Activated T-helper 1 cell treated with anti-CD3 and anti-CD28 coated beads, Interleukin-2, amount 50 U/mL, for 16 hours (primary cell): ENCODE measurements at places on chromosomes 6 and 20.

DNA sequence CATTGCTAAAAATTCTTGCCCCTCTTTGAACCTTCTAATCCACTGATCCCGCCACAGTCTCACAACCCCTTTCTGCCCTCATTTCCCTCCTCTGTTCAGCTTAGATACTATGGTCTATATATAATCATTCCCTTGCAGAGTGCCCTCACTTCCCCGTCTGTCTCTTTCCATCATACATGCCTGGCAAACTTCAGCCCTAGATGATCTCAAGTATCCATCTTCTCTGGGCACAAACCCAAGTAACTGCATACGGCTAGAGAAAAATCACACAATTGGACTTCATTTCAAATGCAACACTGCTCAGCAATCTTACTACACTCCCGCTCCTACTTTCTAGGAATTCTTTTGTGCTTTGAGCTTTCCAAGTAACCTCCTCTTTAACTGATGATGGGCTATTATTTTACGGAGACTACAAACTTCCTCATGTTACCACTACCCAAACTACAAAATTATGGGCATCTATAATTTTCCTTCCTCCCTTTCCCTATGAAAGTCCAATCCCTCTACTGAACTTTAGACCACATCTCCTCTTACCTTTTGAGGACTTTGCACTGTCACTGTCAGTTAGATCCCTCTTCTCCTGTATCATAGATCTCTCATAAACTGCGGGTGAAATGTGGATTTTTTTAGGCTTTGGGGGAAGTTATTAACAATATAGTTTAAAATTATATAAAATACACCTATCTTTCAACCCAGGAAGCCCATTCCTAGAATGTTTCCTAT, 135.6 kb downstream of the BTBD9 start:
- DNase-seq, result no peak

- DNase-seq, result no peak
These were observed 102.2 kb upstream of the RALGAPA2 start for GRCh38 chr20:20814685-20815084.

DNA sequence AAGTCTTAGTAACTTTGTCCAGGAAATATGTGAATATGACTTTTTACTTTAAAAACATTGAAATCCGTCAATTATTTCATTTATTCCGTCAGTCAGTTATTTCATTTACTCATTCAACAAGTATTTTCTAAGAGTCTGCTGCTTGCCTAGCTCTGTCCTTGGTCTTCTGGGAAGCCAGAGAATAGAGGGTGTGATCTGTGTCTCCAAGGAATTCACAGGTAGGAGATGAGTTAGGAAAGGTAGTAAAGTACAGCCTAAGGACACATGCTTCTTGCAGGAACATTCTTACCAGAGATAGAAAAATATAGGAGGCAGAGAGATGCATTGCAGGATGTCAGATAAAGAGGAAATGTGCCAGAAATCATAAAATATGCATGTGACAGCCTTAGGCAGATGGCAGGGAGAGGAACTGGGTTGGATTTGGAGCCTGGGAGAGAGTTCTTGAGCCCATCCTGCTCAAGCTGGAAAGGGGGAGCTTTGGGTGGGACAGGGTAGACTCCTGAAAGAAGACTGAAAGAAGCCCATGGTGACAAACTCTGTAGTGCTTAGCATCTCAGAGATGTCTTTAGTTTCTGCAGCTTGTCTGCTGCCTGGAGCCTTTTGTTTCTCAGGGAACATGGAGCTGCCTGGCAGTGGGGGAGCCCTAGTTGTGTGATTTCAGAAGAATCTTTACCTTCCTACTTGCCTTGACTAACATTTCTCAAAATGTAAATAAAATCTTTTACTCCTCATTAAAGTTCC, 3.5 kb downstream of the SH3BGRL2 start:
- no peak for DNase-seq

DNA sequence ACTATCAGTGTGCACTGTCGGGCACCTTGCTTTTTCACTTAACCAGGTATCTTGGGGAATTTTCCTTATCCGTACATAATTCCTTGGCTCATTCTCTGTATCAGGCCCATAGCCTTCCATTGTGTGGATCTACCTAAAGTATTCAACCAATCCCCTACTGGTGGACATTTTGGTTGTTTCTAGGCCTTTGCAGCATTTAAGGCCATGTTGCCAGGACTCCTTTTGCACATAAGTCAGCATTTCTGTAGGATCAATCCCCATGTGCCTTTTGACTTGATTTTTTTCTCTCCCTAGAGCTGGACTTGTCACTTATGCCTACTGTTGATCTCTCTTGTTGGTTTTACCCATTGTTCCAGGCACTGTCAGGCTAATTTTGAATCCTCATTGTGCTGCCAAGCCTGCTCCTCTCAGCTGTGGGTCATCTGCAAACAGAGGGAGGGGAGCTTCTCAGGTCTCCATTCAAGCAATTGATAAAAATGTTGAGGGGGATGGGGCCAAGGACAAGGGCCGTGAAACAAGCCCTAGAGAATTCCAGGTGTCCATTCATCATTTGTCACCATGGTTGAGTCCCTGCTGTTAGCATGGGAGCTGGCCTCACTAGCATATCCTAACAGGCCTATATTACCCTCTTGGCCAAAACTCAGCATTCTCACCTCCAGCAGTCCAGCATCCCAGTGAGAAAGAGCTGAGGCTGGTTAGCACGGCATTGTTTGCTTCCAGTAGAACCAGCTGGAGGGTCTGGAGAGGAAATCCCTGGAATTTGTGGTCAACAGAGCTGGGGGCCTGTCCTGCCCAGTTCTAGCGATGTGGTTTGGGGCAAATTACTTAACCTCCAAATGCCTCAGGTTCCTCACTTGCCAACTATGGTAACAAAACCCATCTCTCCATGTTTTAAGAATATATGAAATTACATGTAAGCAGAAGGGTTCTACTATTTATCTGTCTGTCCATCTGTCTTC, 178.4 kb downstream of the MRPL14 start:
- DNase-seq, result no peak

GRCh38 chr6:98041056-98041455, 758.0 kb upstream of the MMS22L start:
- no peak for DNase-seq

GRCh38 chr6:113813142-113813541, 44.0 kb upstream of the MARCKS start:
- DNase-seq, result no peak

DNA sequence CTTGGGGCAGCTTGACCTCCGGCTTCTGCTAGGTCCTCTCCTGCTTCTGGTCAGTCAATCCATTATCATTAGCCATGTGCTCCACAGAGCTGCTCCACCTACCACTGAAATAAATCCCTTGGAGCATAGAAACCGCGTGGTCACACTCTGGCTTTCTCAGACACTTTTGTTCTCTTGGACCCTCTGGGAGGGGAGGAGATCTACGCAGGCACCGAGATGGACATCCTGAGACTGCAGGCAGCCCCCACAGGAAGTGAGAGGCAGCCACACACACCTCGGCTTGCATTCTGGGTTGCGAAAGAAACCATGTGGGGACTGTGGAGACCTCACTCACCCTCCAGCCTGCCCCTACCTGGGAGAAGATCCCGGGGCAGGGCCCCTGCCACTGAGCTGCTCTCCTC, 79.5 kb downstream of the FYN start:
- no peak for DNase-seq

DNA sequence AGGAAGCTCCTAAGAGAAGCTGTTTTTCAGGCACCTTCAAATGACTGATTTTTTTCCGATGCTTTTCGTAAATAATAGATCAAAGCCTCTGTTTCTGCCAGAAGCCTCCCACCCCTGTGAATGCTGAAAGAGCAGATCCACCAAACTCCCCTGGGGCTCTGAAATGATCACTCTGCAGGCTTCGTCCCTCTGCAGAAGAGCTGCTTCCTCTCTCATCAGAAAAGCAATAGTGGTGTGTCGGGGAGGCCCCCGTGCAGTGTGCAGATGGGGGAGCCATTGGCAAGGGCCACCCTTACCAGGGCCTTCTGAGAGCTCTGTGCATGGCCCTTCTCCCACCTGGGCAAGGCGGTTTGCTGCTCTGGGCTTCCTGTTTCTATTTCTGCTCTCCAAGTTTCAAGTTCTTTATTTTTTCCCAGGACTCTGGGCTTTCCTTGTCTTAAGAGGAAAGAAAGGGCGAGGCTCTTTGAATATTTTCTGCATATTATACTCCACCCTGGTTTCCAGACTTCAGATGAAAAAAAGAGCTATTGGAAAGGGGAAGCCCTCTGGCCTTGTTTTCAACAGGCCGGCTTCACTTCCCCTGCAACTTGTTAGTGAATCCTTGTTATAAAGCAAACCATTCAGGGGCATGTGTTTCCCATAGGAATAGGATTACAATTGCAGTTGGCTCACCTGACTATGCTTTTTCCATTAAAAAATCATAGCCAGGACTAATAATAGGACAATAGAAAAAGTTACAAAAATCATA, 155.2 kb downstream of the TTLL2 start:
- DNase-seq, result no peak

GRCh38 chr20:23782366-23782983, 31.7 kb upstream of the CST1 start:
- no peak for DNase-seq

GRCh38 chr20:16284385-16285100, 288.7 kb downstream of the KIF16B start:
- no peak for DNase-seq

DNA sequence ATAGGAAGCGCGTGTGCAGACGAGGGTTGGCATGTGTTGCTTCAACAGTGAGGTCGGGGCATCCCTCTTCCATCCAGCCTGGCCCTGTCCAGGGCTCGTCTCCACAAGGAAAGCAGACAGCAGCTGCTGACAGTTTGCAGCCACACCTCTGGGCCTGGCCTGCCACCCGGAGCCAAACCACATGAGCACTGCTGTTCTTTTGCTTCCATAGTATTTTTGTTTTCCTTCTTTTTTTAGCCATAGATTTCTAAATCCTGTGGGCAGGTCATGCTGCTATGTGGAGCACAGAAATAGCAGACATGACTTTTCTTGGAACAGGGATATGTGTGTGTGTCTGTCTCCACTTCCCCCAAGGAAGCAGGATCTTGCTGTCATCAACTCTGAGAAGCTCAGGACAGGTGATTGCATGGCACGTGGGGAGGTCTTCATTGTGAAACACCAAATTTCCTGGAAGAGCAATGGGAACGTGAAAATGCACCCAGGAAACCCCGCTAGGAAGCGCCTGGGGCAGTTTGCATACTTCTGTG, 167.4 kb downstream of the DTNBP1 start:
- no peak for DNase-seq

- DNase-seq, result no peak
These were observed 11.6 kb downstream of the CAGE1 start for GRCh38 chr6:7377961-7378360.

GRCh38 chr20:63086421-63087235, 79.9 kb upstream of the BHLHE23 start:
- no peak for DNase-seq

- DNase-seq, result no peak
These were observed 91.0 kb upstream of the ESR1 start for GRCh38 chr6:151716526-151716932.

DNA sequence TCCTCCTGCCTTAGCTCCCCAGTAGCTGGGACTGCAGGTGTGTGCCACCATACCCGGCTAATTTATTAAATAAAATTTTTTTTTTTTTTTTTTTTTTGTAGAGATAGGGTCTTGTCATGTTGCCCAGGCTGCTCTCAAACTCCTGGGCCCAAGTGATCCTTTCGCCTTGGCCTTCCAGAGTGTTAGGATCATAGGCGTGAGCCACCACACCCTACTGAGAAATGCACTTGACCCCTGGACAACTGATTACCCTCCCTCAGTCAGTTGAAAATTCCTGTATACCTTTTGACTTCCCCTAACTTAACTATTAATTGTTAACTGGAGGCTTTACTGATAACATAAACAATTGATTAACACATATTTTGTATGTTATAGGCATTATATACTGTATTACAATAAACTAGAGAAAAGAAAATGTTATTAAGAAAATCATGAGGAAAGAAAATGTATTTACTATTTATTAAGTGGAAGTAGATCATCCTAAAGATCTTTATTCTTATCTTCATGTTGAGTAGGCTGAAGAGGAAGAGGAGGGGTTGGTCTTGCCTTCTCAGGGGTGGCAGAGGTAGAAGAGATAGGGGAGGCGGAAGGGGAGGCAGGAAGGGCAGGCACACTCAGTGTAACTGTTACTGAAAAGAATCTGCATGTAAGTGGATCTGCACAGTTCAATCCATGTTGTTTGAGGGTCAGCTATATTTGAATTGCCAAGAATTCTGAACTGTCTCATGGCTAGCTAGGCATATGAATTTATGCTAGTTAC, 104.3 kb downstream of the FARS2 start:
- no peak for DNase-seq

- DNase-seq, result no peak
These were observed 125.9 kb upstream of the INSM1 start for GRCh38 chr20:20241976-20242375.

- no peak for DNase-seq
These were observed 549 bp upstream of the CSE1L start for GRCh38 chr20:49045440-49046086.

DNA sequence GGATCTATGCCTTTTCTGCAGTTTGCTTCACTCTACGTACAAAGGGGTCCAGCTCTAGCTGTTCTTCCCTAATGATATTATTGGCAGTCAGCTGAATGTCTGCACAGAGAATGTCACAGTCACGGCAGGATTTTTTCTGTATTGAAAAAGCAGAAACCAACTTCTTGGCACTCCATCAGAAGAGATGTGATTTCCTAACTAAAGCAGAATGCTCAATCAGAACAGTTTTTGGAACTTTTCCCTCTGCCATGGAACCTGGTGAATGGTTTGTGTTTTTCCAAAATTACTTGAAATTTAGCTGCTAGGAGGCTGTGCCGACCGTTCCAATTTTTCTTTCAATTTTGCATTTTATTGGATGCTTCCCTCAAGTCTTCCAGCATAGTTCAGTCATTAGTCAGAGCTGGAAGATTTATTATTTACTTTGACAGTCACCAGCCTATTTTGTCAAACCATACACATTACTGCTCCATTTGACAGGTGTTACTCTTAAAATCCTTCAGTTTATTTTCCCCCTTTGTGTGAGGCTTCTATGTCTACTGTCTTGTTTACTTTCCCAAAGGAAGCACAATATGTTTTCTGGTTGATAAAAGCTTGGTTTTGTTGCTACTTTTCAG, 259.6 kb upstream of the EPHA7 start:
- DNase-seq, result no peak

GRCh38 chr6:96302991-96303390, 218.6 kb upstream of the UFL1 start:
- no peak for DNase-seq

DNA sequence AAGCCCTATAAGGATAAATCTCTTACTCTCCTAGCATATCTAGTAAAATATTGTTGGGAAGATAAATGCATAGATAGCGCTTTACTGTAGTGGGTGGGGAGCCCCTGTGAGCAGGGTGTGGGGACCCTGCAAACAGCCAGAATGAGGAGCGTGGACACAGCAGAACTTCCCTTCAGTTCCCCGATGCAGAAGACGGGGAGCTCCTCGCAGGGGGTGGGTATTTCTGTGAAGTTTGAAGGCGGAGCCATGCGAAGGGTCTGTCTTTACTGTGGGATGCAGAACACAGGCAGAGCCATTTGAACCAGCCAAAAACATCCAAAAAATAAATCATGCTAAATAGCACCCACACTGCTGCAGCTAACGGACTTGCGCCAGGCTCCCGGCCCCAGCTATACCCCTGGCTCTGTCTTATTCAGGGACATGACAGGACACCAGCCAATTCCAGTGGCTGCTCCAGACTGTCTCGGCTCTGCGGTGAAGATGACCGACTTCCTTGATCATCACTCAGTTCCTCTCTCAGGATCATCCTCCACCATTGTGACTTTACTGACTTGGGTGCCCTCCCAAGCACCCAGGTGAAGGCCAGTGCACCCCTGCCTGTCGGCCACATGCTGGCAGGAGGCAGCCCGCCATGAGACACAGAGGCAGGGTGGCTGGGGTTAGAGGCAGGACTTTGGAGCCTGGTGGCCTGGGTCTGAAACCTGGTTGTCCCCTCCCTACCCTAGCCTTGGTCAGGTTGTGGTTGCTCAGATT, 134.5 kb downstream of the SMOC2 start:
- DNase-seq, result no peak

- DNase-seq, result no peak
These were observed 571.5 kb upstream of the CDH4 start for GRCh38 chr20:60680554-60680953.
